ENCODE measurements at places on chromosomes 1 and 21.

DNA sequence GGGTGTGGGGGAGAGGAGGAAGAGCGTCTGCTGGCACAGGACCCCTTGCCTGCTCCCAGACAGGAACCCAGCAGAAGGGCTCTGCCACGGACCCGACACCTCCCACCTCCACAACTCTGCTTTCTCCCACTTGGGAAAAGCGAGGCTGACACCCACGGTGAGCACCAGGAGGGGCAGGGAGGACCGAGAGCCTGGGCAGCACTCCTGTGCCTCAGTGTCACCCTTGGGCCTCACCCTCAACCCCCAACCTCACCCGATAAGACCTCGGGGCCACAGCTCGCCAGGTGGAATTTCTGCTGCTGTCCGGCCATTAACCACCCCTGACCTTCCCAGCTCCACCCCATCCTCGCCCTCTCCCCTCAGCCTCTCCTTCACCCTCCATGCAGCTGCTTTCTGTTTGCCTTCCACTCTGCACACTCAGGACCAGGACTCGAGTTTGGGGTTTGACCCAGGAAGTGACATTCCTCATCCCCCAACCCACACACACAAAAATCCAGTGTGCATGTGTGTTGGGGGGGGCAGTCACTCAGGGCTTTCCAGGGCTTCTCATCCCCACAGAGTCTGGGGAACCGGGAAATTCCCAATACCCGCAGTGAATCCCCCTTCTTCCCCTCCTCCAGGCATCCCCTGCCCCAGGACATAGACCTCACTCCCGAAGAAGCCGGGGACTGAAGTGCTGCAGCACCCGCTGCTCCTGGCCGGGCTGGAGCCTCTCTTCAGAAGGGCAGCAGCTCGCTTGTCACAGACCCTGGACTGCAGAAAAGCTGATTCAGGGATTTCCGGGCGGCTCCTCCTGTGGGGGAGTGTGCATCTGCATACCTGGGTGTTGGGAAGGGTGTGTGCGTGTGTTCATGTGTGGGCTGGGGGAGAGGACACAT lies 65.8 kb downstream of the SYT2 start:
- DNase-seq = no peak

- no peak for DNase-seq
Measured at GRCh38 chr1:194295685-194296084, 1109.3 kb upstream of the B3GALT2 start.

- DNase-seq = no peak
Measured at GRCh38 chr1:173191011-173191705, 16.0 kb downstream of the TNFSF4 start.

- DNase-seq = no peak
Measured at GRCh38 chr1:10338047-10338446, 60.8 kb upstream of the PGD start.

- DNase-seq = no peak
Measured at GRCh38 chr1:160022330-160023310, 9.2 kb downstream of the PIGM start.

DNA sequence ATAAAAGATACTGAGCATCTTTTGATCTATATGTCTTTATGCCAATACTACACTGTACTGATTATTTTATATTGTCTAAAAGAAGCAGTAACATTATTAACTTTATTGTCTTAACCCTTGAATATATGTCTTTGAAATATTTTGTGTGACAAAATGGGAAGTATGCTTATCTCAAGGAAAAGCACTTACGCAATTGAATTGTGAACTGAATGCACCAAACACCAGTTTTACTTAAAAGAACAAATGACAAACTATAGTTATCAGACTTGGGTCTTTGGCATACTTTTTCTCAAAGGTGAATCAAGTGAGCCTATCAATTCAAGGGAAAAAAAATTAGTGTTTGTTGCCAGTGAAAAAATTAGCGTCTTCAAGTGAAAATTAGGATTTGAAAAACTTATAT lies 9.2 kb upstream of the SLC6A9 start:
- DNase-seq = no peak

GRCh38 chr1:21117597-21118001 lies 59.1 kb downstream of the EIF4G3 start:
- DNase-seq = no peak

DNA sequence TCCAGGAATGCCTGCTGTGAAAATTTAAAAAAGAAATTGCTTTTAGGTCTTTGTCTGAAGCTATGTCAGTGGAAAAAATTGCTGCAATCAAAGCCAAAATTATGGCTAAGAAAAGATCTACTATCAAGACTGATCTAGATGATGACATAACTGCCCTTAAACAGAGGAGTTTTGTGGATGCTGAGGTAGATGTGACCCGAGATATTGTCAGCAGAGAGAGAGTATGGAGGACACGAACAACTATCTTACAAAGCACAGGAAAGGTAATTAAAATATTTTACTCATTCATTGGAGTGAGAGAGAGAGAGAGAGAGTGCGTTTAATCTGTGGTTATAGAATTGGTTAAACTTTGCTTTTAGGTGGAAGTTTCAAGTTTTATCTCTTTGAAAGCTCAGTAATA lies 20.0 kb downstream of the CDC73 start:
- DNase-seq = no peak

Data from stimulated activated CD8-positive, alpha-beta memory T cell treated with anti-CD3 and anti-CD28 coated beads, Interleukin-15, amount 100 ng/mL, for 4 hours (primary cell).